ENCODE measurements at places on chromosomes 16 and 17. TPM values are rescaled to one million over a fixed set of nuclear protein-coding genes. Genes with fewer than 3 reads are reported as not detected.

DNA sequence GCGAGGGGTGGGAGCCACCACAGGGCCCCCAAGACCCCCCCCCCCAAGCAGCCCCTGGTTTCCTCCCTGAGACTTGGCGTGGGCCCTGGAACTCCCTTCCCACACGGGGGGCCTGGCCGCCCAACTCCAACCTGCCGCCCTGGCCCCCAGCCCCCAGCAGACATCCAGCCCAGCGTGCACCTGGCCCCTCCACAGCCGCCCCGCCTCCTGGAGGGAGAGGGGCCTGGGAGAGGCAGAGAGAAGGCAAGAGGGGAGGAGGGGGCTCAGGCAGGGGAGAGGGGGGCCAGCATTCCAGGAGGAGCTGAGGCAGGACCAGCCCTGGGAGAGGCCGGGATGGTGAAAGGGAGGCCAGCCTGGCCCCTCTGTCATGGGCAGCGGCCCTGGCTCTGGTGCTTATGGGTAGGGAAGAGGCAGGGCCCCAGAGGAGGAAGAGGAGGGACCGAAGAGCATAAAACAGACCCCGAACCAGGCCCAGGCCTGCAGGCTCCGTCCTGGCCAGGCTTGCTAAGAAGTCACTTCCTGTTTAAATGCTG is 16.7 kb downstream of the IL34 start:
- H3K36me3 ChIP-seq = no peaks in the 10 kb centered on the region
- H3K4me1 ChIP-seq = no peaks in the 10 kb centered on the region
- no peak for DNase-seq
- H3K27me3 ChIP-seq = no peaks in the 10 kb centered on the region

- H3K4me3 ChIP-seq = no peak overlapping the region
- no peak overlapping the region for H3K27ac ChIP-seq
- DNase-seq = no peak
These were observed 94.6 kb downstream of the EMP2 start for GRCh38 chr16:10485698-10486382.

GRCh38 chr17:75561927-75562603 is 25.5 kb upstream of the MYO15B start:
- DNase-seq = no peak
- H3K4me3 ChIP-seq = no peak overlapping the region
- H3K27ac ChIP-seq = no peak overlapping the region
- H3K27me3 ChIP-seq = no peaks in the 10 kb centered on the region
- no peaks in the 10 kb centered on the region for H3K36me3 ChIP-seq

- no peaks in the 10 kb centered on the region for H3K36me3 ChIP-seq
- no peak for DNase-seq
- no peak overlapping the region for H3K27ac ChIP-seq
- H3K27me3 ChIP-seq = no peaks in the 10 kb centered on the region
These were observed 9.1 kb upstream of the MPO start for GRCh38 chr17:58289869-58290268.

- H3K4me1 ChIP-seq = no peaks in the 10 kb centered on the region
- DNase-seq = no peak
- no peak overlapping the region for H3K27ac ChIP-seq
- no peak overlapping the region for H3K4me3 ChIP-seq
- H3K27me3 ChIP-seq = no peaks in the 10 kb centered on the region
- H3K36me3 ChIP-seq = no peaks in the 10 kb centered on the region
These were observed 462.0 kb downstream of the CDH11 start for GRCh38 chr16:64659866-64660265.

- no peak for DNase-seq
- no peak overlapping the region for H3K4me3 ChIP-seq
- no peak overlapping the region for H3K27ac ChIP-seq
- H3K27me3 ChIP-seq = no peaks in the 10 kb centered on the region
These were observed 32.8 kb downstream of the NETO2 start for GRCh38 chr16:47110939-47111338.

Gene ZNF200
- total RNA-seq = 8.7 TPM

Gene PITPNM3
- total RNA-seq = 0.49 TPM

Data from GM12878 (cell line).